ENCODE measurements at places on chromosomes 3 and 15.
A peak's percentile ranks its signal among the peaks of the same experiment; 100 is the strongest.

- DNase-seq = peak; percentile 79
Measured at GRCh38 chr3:128383316-128384235, 83.1 kb downstream of the DNAJB8 start.

GRCh38 chr3:111392894-111393398 lies 149.1 kb upstream of the CD96 start:
- no peak for DNase-seq

- DNase-seq = peak; percentile 47
Measured at GRCh38 chr3:11764931-11765363, 81.7 kb downstream of the TAMM41 start.

DNA sequence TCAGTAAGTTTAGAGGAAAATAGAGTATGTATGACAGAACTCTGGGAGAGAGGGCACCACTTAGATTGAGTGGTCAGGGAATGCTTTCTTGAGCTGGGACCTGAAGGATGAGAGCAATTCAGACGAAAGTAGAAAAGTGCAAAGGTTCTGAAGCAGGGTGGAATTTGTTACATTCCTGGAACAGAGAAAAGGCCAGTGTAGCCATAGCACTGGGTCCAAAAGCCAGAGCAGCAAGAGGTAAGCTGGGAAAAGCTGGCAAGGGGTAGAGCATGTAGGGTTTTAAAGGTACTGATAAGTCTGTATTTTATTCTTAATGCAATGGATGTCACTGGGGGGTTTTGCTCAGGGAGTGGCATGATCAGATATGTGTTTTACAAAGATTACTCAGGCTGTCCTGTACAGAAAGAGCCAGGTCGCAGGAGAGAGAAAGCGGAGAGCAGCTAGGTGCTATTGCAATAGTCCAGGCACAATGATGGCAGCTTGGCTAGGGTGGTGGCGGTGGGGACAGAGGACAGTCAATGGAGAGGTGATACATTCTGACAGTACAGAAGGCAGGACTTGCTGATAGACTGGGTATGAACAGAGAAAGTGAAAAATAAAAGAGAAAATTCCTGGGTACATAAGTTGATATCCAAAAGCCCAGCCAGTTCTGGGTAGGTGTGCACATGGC lies 17.0 kb downstream of the FSTL1 start:
- DNase-seq = no peak

- no peak for DNase-seq
Measured at GRCh38 chr3:73561494-73561893, 63.2 kb downstream of the PDZRN3 start.

DNA sequence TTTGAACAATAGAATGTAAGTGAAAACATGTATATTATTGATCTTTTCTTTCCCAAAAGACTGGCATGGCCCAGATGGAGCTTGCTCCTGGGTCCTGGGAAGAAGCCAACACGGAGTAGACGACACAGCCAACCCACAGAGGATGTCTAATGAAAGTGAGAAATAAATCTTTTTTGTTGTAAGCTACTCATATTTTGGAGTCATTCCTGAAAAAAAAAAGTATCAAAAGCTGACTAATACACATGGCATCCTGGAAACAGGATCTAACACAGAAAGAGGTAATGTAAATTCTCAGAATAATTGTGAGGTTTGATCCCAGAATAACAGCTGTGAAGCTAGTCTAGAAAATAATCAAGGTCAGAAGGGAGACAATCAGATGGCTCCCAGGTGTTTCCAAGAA lies 12.6 kb upstream of the FRMD5 start:
- peak; percentile 70 for DNase-seq

DNA sequence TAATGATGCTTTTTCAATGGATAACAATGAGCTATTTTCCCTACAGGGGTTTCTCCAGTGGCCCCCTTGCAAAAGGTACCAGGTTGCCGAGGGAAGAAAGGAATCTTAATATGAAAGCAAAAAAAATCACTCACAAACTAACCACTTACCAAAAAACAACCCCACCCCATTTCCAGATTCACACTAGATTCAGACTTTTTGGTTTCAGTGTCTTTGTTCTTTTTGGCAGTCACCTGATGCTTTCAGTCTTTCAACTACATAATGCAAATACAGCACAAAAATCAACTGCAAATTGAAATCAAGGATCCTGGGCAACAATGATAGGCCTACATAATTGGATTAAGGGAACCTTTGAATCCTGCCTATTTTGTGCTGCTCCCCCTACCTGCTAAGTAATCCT lies 71.1 kb upstream of the RAP2B start:
- DNase-seq = no peak

GRCh38 chr3:123335007-123335670 lies 113.8 kb downstream of the ADCY5 start:
- no peak for DNase-seq

GRCh38 chr3:144018776-144019175 lies 47.2 kb downstream of the DIPK2A start:
- peak; percentile 34 for DNase-seq

DNA sequence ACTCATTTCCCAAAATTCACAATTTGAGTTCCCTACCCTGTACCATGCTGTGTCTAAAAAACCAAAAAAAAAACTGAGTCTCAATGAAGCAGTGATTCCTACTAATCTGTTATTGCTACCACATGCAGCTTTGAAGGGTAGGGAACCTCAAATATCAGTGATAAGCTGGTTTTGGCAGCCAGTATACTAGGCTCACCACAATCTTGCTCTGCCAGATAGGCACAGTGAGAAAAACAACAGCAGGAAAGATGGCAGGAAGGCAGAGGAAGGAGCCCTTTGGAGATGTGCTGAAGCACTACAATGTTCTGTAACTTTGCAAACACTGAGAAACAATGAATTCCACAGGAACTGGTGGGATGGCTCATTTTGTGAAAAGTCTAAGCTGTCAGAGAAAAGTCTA lies 96.9 kb upstream of the UBP1 start:
- no peak for DNase-seq

GRCh38 chr15:40320409-40320808 lies 3.1 kb upstream of the INAFM2 start:
- DNase-seq = no peak

DNA sequence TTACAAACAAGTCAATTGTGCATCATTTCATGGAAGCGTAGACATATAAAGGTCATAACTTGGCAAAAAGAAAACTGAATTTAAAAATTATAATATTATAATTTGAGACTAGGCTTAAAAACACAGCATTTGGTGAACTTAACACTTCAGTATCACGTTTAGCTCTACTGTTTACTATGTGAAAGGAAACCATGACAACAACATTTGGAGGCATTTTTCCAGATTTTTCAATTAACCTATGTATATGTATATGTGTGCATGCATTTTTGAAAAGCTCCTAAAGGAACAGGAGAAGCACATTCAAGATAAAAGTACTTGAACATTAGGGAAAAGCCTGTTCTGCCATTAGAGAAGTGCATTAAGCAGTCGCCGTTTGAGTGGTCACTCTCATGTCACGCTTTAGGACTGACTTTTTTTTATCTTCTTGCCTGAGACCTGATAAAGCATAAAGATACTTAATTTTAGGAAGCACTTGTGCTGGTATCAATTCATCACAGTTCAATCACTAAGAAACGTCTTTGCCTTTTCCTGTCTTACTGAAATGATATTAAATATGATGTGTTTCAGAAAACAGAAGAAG lies 156.0 kb downstream of the NAALADL2 start:
- no peak for DNase-seq

DNA sequence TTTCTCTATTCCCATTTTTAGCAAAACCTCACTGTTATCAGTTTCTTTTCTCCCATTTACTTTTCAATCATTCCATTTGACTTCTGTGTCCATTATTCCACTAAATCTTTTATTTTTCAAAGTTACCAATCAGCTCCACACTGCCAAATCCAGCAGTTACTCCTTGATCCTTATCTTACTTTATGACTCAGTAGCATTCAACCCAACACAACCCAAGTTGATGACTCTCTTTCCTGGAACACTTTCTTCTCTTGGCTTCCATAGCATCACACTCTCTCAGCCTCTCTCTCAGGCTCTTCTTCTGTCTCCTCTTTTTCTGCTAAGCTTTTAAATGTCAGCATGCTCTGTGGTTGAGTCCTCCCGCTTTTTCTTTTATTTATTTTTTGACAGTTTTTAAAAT lies 36.3 kb downstream of the RASGRP1 start:
- DNase-seq = peak; percentile 61

GRCh38 chr3:109316162-109316730 lies at the start of gene DPPA2:
Gene DPPA2, minus strand, starts transcription at chr3:109316517. Its CDS starts 1,975 bp downstream, at chr3:109314542.
- DNase-seq = no peak

DNA sequence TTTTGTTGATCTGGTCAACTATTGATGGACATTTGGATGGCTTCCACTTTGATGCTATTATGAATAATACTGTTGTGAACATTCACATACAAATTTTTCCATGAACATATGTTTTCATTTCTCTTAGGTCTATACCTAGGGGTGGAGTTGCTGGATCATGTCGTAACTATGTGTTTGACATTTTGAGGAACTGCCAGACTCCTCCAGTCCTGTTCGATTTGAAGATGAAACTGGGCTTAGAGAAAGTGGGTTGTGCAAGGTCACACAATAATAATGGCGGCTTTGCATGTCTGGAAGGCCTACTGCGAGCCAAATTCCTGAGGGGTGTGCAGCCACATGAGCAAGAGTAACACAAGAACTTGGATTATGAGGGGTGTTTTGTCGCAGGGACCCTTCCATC lies 2.6 kb downstream of the TSEN2 start:
- DNase-seq = no peak

GRCh38 chr3:45551214-45552010 lies 43.1 kb upstream of the LIMD1 start:
- DNase-seq = peak; percentile 96

- no peak for DNase-seq
Measured at GRCh38 chr15:99631255-99631654, 65.5 kb downstream of the MEF2A start.

- DNase-seq = peak; percentile 9
Measured at GRCh38 chr3:79085171-79085570, 682.6 kb downstream of the ROBO1 start.

GRCh38 chr3:99559196-99559595 lies 79.2 kb upstream of the COL8A1 start:
- no peak for DNase-seq

GRCh38 chr3:139074565-139075115 lies 29.9 kb upstream of the PRR23C start:
- DNase-seq = no peak

GRCh38 chr3:1195947-1196346 lies 103.1 kb downstream of the CNTN6 start:
- DNase-seq = no peak

GRCh38 chr3:62032738-62033137 lies 340.6 kb downstream of the FEZF2 start:
- DNase-seq = no peak

DNA sequence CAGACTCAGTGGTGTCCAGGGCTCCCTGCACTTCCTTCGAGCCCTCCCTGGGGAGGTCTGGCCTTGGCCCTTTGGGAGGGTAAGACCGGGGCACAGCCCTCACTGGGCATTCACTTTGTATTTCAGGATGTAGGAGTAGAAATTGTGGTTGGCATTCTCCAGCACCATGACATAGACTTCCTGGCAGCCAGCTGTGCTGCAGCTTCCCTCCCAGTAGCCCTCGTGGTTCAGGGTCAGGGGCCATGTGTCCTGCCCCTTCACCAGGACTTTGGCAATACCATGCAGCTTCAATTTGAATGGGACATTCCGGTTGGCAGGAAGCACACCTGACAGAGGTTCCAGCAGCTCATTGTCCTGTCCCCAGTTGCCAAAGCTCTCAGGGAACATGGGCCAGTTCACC lies 47.3 kb downstream of the KY start:
- DNase-seq = no peak

DNA sequence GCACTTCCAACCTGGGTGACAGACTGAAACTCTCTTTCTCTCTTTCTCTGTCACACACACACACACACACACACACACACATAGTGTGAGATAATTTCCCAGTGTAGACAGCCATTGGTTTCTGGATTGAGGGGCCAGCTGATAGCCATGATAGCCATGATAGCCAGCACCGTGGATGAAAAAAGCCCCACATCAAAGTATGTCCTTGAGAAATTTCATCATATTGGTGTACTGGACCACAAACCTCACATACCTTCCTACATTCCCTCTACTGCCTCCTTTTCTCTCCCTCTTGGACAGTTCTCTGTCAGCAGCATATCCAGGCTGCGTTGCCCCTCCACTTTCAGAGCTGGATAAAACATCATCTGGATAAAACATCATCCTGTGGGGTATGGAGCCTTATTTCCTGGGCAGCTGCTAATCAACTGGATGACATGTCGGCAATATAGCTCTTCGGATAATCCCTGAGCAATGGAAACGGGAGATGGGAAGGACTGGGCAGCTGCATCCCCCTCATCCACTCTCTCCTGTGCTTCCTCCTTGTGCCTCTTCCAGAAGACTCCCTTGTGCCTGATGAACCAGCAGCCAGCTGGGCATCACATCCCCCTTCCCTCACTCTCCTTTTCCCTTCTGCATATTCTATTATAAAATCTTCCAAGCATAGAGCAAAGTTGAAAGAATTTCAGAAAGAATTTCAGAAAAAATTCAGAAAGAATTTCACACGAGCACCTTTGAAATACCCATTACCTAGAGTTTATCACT lies 39.3 kb downstream of the GRK7 start:
- DNase-seq = no peak

DNA sequence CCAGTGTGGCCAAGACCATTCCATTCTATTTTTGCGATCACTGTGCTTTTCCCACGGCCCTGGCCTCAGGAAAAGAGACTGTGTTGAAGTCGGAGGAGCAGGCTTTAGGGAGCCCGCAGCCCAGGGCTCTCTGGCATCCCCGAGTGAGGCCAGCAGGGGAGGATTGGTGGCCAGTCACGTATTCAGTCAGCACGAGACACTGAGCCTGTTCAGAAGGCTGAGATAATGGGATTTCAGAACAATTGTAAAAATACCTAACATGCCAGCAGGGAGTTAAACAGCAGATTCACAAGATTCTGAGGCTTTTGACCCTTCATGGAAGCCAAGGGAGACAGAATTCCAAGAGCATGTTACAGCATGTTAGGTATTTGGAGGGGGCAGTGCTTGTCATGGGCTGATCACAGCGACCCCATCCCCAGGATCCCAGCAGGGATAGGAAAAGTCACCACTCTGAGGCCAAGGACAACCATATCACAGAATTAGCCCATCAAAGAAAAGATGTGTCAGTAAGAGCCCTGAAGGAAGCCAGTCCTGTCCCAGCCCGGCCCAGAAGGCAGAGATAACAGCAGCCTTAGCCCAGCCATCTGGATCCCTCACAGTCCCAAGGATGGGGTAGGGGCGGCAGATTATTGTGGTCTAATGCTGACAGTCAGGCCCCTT lies 40.6 kb downstream of the AMOTL2 start:
- DNase-seq = peak; percentile 76

GRCh38 chr3:127395663-127396355 lies 108.0 kb upstream of the PRR20G start:
- DNase-seq = no peak

GRCh38 chr3:129316248-129317013 lies 37.8 kb downstream of the HMCES start:
- peak; percentile 90 for DNase-seq

Data from GM03348 (cell line).